ENCODE measurements at places on chromosomes 7 and 10.

GRCh38 chr10:92200564-92200963, 90.3 kb downstream of the CPEB3 start:
- DNase-seq: peak; percentile 24

DNA sequence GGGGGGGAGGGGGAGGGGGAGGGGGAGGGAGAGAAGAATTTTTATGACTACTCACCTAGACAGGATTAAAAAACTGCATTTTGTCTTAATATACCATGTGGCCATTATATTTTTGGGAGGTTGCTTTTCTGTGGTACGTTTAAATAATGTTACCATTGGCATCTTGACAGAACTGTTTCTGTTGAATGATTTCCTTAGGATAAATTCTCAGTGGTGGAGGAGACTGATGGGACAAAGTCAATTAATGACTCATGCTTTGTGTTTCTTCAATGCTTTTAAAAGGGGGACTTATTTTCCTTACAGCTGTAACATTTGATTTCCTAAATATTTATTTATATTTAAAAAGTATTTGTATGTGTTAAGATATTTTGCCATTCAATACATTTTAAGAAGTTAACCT, 13.7 kb downstream of the AGR2 start:
- no peak for DNase-seq

DNA sequence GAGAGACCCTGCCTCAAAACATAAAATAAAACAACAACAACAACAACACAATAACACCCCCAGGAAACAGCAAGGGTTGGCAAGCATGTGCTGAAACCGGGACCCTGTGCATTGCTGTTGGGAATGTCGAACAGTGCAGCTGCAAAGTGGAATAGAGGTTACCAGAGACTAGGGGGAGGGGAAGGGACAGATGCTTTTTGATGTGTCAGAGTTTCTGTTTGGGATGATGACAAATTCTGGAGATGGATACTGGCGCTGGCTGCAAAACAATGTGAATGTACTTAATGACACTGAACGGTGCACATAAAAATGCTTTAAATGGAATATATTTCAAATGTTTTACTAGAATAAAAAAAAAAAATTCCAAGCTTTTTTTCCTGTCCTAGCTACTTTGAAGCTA, 241.8 kb downstream of the TEX36 start:
- DNase-seq: no peak

DNA sequence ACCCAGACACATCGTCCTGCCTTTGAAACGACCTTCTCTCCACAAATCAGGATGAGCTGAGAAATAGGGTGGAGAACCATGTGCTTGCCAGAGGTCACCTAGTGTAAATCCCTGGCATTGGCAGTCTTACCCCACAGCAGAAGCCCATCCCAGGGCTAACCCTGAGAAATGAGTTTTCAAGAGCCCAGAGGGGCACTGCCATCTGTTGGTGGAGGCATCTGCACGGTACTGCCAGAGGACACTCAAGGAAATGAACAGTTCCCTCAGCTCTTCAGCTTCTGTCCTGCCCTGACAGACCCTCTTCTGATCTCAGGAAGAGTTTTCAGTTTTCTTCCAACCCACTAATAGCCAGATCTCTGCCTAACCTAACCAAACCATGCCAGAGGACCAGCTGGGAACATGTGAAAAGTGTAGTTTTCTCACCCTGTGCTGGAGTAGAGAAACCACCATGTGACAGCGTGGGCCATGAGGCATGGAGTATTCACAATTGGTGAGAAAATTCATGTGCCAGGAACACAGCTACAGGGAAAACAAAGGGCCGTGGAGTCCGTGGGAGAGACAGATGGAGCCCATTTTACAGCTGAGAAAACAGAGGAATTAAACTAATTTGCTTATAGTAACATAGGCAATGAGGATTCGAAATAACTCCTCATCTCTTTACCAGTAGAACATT, 37.7 kb upstream of the ITPRID1 start:
- DNase-seq: no peak

GRCh38 chr7:593324-594115, 73.9 kb upstream of the PDGFA start:
- DNase-seq: no peak

- DNase-seq: no peak
These were observed 339.4 kb downstream of the SFMBT2 start for GRCh38 chr10:7071421-7071820.

GRCh38 chr7:95298091-95298490, 26.2 kb downstream of the PON1 start:
- no peak for DNase-seq

GRCh38 chr7:47103498-47104205, 478.3 kb downstream of the TNS3 start:
- no peak for DNase-seq
